ENCODE measurements at places on chromosomes 1 and 21. TPM values are rescaled to one million over a fixed set of nuclear protein-coding genes. Genes with fewer than 3 reads are reported as not detected.

TMEM51 gene
- 10.9 TPM for total RNA-seq

TINAGL1 gene
- 212 TPM for total RNA-seq

LRRC71 gene
- 0.34 TPM for total RNA-seq

MIXL1 gene
- 3.4 TPM for total RNA-seq

RBBP4 gene
- 387 TPM for total RNA-seq

SPRR2A gene
- not detected for total RNA-seq

GRCh38 chr1:168151935-168152334 is 15.2 kb upstream of the GPR161 start:
- H3K4me3 ChIP-seq, result no peak overlapping the region
- H3K4me1 ChIP-seq, result no peaks in the 10 kb centered on the region
- no peak for DNase-seq
- no peak overlapping the region for H3K27ac ChIP-seq
- no peaks in the 10 kb centered on the region for H3K27me3 ChIP-seq
- H3K36me3 ChIP-seq, result no peaks in the 10 kb centered on the region

DNA sequence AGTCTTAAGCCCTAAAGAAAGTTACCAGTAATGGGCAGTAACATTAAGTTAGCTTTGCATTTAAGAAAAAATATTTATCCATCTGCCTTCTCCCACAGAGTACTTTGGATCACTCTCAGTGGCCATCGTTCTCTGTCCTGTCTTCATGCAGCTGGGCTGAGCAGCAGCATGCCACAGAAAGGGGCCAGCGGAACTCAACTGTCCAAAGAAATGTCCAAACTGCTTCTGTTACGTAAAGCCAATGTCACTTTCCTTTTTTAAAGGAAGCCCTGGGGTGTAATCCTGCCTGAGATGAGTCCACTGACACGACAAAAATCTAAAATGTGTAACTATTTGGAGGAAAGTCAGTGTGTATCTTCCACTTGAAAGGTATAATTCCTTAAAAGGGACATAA is 291.6 kb downstream of the SMYD3 start:
- H3K4me3 ChIP-seq, result no peak overlapping the region
- no peaks in the 10 kb centered on the region for H3K27me3 ChIP-seq
- H3K27ac ChIP-seq, result peak overlapping the region; percentile 69
- no peak for DNase-seq
- H3K36me3 ChIP-seq, result peaks cover 2% of the 10 kb centered on the region

DNA sequence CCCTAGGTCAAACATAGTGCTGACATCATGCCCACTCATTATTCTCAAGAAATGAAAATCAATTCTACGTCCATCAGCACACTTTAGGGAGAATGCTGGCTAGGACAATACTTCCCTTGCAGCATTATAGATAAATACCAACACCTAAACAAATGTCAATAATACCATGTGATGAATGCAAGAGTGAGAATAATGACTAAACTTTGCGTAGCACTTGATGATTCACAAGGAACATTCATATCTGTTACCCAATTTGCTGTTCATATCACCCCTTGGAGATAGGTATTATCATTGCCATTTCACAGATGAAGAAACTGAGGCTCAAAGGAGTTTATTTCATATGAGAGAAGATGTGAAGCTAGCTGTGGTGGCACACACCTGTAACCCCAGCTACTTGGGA is 24.8 kb upstream of the EPS15 start:
- no peaks in the 10 kb centered on the region for H3K27me3 ChIP-seq
- H3K27ac ChIP-seq, result no peak overlapping the region
- no peaks in the 10 kb centered on the region for H3K4me1 ChIP-seq
- no peak overlapping the region for H3K4me3 ChIP-seq
- no peak for DNase-seq

- H3K4me1 ChIP-seq, result peaks cover 43% of the 10 kb centered on the region
- H3K4me3 ChIP-seq, result peak overlapping the region; percentile 24
- DNase-seq, result no peak
- H3K27ac ChIP-seq, result peak overlapping the region; percentile 79
- H3K36me3 ChIP-seq, result peaks cover 33% of the 10 kb centered on the region
- no peaks in the 10 kb centered on the region for H3K27me3 ChIP-seq
These were observed 4.5 kb downstream of the TXNIP start for GRCh38 chr1:145991735-145992412.

DNA sequence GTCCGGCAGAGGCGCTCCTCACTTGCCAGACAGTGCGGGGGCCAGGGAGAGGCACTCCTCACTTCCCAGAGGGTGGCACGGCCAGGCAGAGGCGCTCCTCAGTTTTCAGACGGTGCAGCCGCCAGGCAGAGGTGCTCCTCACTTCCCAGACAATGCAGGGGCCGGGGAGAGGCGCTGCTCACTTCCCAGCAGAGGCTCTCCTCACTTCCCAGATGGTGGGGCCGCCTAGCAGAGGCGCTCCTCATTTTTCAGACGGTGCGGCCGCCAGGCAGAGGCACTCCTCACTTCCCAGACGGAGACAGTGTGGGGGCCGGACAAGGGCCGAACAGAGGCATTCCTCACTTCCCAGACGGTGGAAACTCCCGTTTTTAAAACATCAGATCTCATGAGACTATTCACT is 238.4 kb upstream of the CACYBP start:
- H3K4me1 ChIP-seq, result no peaks in the 10 kb centered on the region
- no peak for DNase-seq
- H3K27ac ChIP-seq, result no peak overlapping the region
- H3K36me3 ChIP-seq, result no peaks in the 10 kb centered on the region
- no peak overlapping the region for H3K4me3 ChIP-seq

DNA sequence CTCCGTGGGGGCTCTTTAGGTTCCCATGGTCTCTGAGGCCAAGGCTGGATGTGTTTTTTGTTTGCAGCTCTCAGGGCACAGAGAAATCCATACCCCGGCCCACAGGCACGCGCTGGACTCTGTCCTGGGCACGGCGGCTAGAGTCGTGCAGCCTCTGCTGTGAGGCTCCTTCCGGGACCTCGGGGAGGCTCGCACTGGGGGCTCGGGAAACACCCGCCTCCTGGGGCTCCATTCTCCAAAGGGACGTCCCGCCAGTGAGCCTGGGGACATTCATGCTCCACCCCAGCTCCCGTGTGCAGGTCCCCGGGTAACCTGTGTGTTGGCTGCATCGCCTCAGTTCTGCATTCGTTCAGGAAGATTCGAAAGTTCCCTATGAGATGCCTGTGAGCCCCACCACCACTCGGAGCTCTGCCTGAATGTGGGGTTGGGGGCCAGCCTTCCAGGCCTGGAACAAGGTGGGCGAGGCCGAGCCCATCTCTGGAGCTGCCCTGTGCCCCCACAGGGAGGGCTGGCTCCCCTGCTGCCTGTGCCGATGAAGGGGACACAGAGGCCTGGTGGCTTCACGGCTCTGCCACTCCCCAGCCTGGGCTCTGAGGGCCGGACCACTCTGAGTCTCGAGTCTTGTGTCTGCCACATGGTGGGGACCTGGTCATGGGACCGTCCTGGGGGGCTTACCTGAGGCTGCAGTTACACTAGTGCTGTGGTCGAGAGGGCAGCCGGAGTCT is 182.0 kb upstream of the ARHGEF16 start:
- DNase-seq, result no peak
- peaks cover 43% of the 10 kb centered on the region for H3K27me3 ChIP-seq
- H3K4me3 ChIP-seq, result no peak overlapping the region
- peaks cover 11% of the 10 kb centered on the region for H3K4me1 ChIP-seq
- H3K27ac ChIP-seq, result no peak overlapping the region

GRCh38 chr1:13584876-13585611 is 1.4 kb downstream of the PDPN start:
- peaks cover 1% of the 10 kb centered on the region for H3K36me3 ChIP-seq
- H3K4me3 ChIP-seq, result peak overlapping the region; percentile 90
- no peaks in the 10 kb centered on the region for H3K27me3 ChIP-seq
- peaks cover 70% of the 10 kb centered on the region for H3K4me1 ChIP-seq
- DNase-seq, result no peak

GRCh38 chr1:93552741-93553455 is 105.0 kb downstream of the FNBP1L start:
- H3K36me3 ChIP-seq, result peaks cover 25% of the 10 kb centered on the region
- no peaks in the 10 kb centered on the region for H3K27me3 ChIP-seq
- no peak overlapping the region for H3K4me3 ChIP-seq
- no peak overlapping the region for H3K27ac ChIP-seq

GRCh38 chr21:45537746-45538291 is 4.4 kb downstream of the SLC19A1 start:
- H3K27me3 ChIP-seq, result no peaks in the 10 kb centered on the region
- no peaks in the 10 kb centered on the region for H3K36me3 ChIP-seq
- peak; percentile 8 for DNase-seq
- no peak overlapping the region for H3K27ac ChIP-seq
- H3K4me1 ChIP-seq, result peaks cover 17% of the 10 kb centered on the region

DNA sequence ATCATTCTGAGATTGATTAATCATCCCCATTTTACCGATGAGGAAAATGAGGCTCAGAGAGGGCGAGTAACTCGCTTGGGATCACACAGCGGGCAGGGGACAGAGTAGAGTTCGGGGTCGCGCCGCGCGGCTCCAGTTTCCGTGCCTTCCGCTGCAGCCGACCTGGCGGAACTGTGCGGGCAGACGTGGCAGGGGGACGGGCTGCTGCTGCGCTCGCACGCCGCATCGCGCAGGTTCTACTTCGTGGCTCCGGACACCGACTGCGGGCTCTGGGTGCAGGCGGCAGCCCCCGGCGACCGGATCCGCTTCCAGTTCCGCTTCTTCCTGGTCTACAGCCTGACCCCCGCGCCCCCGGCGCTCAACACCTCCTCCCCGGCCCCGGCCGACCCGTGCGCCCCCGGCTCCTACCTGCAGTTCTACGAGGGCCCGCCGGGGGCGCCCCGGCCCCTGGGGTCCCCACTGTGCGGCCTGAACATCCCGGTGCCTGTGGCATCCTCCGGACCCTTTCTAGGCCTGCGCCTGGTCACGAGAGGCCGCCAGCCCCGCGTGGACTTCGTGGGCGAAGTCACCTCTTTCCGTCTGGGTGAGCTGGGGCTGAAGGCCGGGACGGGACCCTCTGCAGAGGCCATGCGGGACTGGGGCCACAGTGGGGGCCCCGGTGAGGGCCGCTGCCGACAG is 2.3 kb downstream of the LDLRAD2 start:
- H3K27ac ChIP-seq, result no peak overlapping the region
- peak; percentile 50 for DNase-seq
- H3K4me1 ChIP-seq, result no peaks in the 10 kb centered on the region
